ENCODE measurements at places on chromosomes 7 and 10.
A peak's percentile ranks its signal among the peaks of the same experiment; 100 is the strongest.

GRCh38 chr10:114100848-114101741, 57.4 kb downstream of the ADRB1 start:
- DNase-seq = no peak

DNA sequence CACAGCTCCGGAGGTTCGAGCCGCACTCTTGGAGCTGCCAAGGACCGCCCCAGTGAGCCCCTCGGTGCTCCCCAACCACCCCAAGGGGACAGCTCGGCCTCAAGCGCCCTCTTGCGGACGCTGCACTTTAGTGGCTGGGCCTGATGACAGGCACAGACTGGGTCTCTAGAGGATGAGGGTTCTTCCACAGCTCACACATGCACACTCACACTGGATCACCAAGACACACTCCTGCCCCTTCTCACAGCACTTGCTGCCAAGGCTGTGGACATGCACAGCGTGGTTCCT, 2.1 kb downstream of the RET start:
- peak; percentile 60 for DNase-seq

- no peak for DNase-seq
These were observed 115.8 kb downstream of the SORBS1 start for GRCh38 chr10:95445223-95445836.

GRCh38 chr10:16520900-16521299, 779 bp downstream of the C1QL3 start:
- no peak for DNase-seq

DNA sequence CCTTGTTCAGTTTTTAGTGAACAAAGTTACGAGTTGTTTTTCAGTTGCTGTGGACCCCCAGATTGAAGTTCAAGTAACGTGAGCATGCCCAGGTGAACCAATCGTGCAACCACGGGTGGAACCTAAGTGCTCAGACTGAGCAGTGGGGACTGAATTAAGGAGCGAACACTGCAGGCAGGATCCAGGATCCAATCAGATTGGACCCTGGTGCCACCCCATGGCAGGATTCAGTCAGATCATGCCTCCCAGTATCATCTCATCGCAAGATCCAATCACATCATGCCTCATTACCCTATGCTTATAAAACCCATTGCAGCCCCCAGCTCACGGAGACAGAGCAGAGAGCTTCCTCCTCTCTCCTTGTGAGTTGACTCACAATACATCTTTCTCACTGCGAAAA, 80.9 kb downstream of the PFKFB3 start:
- DNase-seq = no peak

DNA sequence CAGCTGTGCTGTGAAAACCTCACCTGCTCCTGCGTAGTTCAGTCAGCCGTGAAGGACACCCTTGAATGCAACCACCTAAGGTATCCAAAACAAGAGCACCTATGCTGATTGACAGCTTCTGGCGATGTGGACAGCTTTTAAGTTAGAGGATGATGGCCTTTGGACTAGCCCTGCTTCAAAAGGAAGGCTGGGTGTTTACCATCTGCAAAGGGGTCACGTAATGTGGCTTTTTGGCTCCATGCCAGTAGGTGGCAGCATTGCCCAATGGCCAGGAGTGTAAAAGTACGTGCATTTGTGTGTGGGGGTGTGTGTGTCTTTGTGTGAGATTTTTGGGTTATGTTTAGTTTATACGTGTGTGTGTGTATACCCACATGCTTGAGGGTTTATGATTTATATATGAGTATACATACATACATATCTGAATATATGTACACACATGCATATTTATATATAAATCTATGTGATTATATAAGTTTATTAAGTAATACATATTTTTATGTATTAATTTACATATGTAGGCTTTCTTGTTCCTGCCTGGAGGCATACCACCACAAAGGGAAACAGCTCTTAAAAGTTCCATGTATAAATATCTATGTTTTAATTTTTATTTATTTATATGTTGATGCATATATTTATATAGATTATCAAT, 236.3 kb upstream of the ANKRD30A start:
- DNase-seq = peak; percentile 39

DNA sequence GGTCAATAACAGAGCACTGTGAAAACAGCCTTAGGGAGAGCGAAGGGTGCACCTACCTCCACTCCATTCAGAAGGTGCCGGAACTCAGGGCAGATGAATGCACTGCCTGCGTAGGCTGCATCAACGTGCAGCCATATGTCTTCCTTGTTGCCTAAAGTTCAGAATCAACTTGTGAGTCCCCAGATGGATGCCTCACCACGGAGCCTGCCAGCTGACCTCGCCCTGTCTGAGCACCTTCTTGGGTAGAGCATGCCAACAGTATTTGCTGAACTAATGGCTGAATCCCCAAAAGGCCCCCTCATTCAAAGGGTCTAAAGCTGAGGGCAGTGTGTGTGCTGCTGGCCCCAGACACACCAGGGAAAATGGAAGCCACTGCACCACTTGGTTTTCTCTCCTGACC, 48.9 kb upstream of the FIGNL1 start:
- DNase-seq = no peak

GRCh38 chr7:140541513-140542227, 62.4 kb upstream of the MKRN1 start:
- peak; percentile 74 for DNase-seq

DNA sequence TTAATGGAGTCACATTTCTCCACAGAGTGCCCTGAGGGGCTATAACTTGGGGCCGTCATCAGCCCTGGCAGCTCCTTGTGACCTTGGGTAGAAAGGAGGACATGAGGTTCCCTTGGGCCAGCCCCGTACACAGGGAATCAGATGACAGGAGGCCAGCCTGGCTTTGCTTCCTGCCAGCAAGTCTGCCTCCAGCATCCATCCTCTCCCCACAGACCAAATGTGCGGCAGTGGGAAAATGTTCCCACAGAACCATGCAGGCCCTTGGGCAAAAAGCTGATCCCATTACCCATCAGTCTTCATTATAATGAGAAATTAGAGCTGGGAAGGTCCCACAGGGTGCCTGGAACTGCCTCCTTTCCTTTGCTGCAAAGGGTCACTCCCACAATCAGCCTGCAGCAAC, 908.3 kb downstream of the GRID1 start:
- no peak for DNase-seq

DNA sequence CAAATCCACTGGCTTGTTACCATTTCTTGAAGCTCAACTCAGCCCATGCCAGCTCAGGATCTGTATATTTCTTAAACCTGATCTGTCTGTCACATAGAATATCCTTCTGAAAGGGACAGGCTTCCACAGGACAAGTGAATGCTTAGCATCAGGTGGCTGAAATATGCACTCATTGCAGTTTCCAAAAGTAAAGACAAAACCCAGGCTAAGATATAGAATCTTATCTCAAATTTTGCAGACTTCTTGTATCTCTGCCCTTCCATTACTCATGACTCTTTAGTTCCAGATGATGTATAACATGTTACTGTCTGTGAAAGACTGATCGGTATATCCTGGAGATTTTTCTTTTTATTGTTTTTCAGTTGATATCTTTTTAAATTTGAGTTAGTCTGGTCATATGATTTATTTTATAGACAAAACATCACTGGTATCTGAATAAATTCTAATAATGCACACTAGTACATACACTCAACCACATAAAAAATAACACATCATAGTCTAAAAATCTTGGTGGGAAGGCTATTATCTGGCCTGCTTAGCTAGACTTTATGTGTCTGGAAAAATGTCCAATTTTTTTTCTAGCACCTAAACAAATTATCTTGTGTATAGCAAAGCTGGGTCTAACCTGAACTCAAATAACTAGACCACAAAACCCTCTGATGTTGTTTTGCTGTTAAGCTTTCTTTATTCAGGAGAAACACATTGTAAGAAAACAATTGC, 182.6 kb downstream of the ADAM12 start:
- no peak for DNase-seq
